Astrocyte of the cerebellum (primary cell): ENCODE measurements at places on chromosomes 3 and 15.

DNA sequence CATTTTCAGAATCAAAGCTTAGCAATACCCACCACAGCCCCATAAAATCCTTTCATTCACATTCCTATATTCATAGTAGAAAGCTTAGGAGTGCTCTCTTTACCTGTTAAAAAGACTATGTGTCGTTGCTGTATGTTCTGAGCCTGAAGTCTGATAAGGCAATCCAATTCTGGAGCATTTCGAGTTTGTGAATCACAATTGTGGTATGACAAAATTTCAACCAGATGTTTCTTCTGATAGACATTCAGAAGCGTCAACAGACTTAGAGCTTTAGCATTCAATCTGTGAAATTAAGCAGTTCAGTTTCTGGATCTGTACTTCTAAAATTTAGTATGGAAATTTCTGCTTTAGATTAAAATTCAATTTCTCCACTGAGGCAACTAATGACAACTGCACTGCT lies 58.3 kb downstream of the TASOR start:
- no peak for DNase-seq

DNA sequence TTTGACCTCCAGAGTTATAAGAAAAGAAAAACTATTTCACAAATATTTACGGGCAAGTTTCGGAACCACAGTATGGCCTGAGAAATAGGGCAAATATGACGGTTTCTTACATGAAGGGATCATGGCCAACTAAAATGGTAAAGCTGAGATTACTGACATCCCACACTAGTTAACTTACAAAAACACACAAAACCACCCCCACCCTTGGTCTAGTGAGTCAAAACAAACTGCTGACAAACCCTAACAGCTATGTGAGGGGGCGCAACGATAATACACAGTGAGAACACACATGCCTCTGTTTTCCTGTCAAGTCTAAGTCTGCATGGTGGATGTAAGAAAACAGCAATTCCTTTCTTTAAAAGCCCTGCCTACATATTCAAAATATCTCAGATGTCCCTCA lies 32.3 kb downstream of the CBLB start:
- DNase-seq: no peak

DNA sequence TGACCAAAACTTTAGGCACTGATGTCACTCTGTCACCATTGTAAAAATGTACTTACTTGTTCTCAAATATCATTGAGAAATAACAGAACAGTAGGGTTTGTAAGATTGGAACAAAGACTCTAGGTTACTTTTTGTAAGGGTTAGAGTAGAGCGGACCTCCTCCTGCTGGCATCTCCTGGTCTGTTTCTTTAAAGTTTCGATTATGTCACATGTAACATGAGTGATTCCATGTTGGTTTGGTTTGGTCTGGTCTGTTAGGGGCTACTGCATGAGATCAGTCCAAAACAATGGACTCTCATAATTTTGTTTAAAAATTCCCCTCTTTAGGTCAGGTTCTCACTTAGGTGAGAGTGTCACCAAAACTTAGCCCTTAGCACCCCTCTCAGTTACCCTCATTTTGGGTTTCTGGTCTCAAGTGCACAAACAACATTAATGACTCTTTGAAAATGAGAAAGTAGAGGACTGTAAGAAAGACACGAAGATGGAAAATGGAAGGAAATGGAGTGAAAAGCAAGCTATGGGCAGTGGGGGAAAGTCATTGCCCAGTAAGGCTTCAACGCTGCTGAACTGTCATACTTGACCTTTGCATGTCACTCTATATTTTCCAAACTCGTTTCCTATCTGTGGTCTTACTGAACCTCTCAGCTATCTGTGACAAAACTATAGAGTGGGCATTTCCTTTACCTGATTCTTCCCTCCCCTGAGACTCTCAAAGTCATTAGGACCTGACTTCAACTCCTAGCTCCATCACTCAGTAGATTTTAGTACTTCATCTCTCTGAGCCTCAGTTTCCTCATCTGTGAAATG lies 52.7 kb downstream of the LDHAL6B start:
- no peak for DNase-seq

- DNase-seq: no peak
Measured at GRCh38 chr3:181695661-181696491, 15.8 kb upstream of the SOX2 start.

DNA sequence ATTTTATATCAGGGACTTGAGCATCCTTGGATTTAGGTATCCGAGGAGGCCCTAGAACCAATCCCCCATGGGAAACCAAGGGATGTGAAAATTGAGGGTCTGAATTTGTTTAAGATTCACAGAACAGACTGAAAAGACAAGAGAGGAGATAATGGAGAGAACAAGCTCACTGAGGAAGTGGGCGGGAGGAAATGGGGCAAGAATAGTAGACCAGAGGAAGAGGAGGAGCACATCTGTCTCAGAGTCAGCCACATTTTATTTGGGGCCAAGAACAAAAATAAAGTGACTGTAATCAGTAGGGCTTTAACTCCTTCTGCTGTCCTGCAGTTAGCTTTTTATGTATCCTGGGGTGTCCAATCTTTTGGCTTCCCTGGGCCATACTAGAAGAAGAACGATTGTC lies 63.8 kb downstream of the BLM start:
- no peak for DNase-seq

- DNase-seq: no peak
Measured at GRCh38 chr3:11128682-11129632, 25.3 kb upstream of the HRH1 start.

DNA sequence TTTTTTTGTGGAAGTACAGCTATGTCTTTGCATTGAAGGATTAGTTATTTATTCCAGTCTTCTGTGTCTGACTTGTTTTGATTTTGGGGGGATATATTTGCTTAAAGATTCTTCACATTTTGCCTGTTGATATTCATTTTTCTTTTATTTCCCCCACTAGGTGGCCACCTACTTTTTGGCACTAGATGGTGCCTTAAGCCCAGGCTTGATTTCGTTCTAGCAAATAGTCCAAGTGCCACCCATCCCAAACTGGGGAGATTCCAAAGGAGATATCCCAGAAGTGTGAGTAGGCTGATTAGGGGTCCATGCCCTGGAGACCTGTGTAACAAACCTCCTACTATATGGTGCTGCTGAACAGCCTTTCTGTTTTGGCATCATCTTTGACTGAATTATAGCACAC lies 80.0 kb upstream of the SPATA16 start:
- no peak for DNase-seq

DNA sequence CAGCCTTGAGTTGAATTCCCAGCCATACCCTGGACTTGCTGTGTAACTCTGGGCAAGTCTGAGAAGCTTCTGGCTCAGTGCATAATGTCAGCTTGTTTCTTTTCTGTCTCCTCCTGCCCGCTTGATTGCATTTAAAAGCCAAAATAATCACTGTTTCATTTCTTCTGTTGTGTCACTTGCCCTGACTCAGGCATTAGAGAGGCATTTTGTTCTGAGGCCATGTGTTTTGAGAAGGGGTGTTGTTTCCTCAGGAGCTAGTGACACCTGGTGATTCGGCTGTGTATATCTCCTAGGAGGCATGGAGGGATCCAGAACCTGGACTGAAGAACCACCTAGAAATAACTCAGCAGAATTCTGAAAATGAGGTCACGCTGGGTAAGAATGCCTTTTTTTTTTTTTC lies 16.0 kb downstream of the WDR73 start:
- no peak for DNase-seq

DNA sequence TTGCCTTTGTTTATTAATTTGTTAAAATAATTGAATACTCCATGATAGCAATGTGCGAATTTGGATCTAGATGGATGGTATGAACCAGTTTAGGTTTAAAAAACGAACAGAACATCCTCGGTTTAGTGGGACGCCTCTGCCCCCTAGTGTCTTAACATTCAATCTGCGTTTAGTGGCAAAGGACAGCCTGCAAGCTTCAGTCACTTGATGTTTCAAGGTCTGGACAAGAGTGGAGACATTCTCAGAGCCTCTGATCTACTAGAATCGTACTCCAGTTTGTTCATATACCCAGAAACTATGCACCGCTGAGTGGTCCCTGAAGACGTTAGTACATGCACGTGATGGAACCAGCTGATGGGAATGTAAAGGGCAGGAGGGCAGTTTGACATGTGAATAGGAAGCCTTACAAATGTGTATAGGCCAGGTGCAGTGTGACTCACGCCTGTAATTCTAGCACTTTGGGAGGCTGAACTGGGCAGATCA lies 17.8 kb upstream of the ATP13A4 start:
- DNase-seq: peak; percentile 50

DNA sequence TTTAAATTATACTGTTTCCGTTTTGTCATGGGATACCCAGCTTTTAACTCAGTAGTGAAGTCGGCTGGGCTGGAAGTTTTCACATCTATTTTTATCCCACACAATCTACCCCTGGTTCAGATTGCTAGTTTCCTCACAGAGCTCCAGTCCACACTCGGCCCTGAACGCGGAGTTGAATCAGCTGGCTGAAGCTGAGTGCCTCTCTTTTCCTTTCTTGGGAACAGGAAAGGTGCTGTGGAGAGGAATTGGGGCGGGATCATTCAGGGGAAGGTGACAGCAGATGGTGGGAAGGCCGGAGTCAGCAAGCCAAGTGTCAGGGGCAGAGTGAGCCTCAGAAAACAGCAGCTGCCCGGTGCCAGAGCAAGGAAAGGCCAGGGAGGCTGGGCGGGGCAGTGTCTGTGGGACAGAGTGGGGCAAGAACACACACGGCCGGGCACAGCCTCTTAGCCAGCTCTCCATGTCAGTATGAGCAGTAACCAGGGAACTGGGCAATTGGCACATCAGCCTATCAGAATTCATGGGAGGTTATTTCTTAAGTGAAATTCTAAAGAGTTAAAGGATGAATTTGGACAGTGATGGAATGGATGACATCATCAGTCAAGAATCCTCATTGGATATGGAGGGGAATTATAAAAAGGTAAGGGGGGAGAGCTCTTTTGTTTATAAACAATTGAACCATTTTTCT lies 135.7 kb upstream of the IL12A start:
- DNase-seq: no peak

DNA sequence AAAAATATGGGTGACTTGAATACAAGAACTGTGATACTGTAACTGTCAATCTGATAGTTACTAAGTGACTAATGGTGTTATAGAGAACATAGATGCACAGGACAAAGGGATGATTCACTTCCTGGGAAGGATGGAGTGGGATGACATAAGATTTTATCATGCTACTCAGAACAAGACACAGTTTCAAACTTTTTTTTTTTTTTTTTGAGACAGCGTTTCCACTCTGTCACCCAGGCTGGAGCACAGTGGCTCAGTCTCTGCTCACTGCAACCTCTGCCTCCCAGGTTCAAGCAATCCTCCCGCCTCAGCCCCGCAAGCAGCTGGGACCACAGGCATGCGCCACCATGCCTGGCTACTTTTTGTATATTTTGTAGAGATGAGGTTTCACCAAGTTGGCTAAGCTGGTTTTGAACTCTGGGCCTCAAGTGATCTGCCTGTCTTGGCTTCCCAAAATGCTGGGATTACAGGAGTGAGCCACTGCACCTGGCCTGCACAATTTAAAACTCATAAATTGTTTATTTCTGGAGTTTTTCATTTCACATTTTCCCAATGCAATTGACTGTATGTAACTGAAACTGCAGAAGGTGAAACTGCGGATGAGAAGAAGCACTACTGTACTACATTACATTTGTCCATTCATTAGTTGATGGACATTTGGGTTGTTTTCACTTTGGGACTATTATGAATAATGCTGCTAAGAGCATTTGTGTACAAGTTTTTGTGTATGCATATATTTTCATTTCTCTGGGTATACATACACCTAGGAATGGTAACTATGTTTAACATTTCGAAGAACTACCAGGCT lies 40.6 kb downstream of the ADIPOQ start:
- no peak for DNase-seq

DNA sequence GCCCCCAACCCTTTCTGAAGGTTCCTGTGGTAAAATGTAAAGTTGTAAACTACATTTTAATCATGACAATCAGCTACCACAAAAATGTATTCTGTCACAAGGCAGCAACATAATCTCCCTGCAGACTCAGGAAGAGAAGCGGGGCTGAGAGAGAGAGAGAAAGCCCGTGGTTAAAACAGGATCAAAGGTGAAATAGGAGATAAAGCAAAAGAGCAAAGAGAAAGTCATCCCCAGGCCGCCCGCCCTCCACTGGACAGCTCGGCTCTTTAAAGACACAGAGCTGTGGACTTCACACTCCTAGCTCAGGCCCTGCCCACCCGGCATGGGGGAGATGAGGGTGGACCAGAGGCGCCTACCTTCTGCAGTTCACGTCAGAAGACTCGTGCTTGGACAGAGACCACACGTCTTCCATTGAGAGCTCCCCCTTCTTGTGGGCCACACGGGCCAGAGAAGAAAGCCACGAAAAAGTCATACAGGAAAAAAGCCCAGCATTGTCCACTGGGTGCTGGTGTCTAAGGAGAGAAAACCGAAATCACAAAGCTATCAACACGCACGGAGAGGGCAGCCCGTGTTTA lies 29.4 kb downstream of the ABCC5 start:
- DNase-seq: peak; percentile 13

- no peak for DNase-seq
Measured at GRCh38 chr3:48716508-48716981, 476 bp downstream of the IP6K2 start.

GRCh38 chr3:24435584-24435983 lies 59.1 kb downstream of the THRB start:
- no peak for DNase-seq

GRCh38 chr3:143613226-143613625 lies 235.0 kb downstream of the SLC9A9 start:
- DNase-seq: no peak

DNA sequence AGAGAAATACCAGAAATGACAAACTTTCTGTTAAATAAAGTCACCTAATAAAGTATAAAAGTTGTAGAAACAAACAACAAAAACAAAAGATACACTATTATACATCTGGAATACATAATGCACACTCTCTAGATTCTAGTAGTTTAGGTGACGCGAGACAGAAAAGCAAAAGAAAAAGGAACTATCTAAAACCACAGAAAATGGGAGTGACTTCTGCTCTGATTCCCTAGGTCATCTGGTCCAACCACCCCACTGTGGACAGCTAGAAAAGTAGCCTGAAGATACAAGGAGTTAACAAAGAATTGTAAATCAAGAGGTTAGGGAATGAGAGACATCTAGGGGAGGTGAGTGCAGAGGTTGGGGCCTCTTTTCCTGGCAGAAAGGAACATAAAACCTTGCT lies 39.1 kb downstream of the DHX36 start:
- DNase-seq: no peak

DNA sequence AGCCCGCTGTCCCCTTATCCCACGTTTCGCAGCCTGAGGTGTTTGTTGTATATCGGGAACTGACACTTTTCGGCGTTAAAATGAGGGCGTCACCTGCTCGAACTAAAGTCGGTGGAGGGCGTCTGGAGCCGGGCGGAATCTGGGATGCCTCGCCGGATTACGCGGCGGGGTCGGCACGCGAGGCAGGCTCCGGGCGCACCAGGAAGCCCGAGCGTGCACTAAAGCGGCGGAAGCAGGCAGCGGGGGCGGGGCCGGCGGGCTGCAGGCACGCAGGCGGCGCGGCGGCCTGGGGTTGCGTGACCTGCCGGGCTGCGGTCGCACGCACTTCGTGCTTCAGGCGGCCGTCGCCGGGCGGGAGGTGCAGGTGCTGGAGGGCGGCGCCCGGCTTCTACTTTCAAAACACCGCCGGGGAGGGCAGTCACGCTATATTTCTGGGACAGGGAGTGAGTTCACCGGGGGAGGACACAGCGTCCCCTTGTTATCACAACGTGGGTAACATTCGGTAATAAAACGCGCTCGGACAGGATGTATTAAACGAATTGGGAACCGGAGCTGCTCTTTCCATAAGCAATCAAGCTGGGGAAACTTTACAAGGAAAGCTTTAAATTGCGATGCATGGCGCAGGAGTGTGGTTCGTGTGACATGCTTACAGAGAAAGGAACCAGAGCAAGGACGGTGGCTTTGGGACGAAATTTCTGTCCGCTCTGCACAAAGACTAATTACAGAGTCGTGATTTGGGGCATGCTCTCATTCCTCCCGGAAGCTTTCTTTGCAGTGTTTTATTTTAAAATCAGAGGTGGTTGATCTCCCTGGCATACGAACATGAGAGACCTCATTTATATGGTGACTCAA lies 9.1 kb upstream of the LEKR1 start:
- DNase-seq: no peak
